SJSA1 (cell line): ENCODE measurements at places on chromosomes 7 and 10. TPM values are rescaled to one million over a fixed set of nuclear protein-coding genes. Genes with fewer than 3 reads are reported as not detected.

CLRN3 gene
- total RNA-seq, result not detected in 2 replicates

- no peak for DNase-seq
Measured at GRCh38 chr7:108340856-108341411, 115.3 kb downstream of the NRCAM start.

PNLIP gene
- not detected in 2 replicates for total RNA-seq

ASB10 gene
- total RNA-seq, result not detected in 2 replicates

DNA sequence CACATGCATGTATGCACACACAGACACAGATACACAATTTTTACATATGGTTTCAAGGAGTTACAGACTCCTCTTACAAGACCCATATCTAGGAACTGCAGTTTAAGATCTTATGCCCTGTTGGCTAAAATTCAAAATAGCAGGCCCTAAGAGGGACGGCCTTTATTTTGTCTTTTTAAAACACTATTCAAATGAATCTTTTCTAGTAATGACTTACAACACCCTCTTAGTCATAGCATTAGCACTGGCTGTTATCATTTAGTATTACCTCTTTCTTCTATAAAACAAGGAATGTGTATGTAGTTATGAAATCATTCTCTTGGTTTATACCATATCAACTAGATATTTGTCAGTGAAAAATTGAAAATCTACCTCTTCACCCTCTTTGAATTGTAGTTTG, 15.3 kb downstream of the PAPSS2 start:
- no peak for DNase-seq

PTPRN2 gene
- 1.2 and 2.1 TPM in 2 replicates for total RNA-seq

DNA sequence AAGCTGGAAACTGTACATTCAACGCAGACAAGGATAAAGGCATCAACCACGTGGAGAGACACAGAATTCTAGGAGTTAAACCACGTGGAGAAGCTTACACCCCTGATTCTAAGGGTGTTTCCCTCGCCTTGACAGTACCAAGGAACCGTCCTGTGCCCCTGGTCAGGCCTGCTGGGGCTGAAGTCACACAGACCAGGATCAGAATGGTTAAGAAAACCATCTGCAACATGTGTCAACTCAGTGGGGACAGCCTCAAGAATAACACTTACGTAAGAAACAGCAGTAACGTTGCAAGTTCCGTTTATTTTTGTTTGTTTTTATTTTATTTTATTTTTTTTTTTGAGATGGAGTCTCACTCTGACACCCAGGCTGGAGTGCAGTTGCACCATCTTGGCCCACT, 55.6 kb downstream of the CHST15 start:
- DNase-seq, result no peak

DNA sequence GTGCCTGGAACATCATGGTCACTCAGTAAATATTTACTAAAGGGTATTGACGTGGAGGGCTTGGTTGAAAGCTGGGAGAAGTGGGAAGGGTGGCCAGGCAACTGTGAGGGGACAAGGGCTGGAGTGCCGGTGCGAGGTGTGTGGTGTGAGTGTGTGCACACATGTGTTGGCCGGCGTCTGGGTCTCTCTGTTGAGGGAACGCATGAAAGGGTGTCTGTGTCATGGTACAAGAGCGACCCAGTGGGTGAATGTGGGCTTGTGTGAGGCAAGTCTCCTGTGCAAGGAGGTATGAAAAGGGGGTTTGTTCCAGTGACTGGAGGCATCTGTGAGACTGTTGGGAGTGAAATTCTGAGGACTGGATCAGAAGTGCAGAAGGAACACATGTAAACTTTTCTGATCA, 29.4 kb upstream of the UCMA start:
- no peak for DNase-seq

- no peak for DNase-seq
Measured at GRCh38 chr7:85019778-85020177, 167.1 kb downstream of the SEMA3D start.

DNA sequence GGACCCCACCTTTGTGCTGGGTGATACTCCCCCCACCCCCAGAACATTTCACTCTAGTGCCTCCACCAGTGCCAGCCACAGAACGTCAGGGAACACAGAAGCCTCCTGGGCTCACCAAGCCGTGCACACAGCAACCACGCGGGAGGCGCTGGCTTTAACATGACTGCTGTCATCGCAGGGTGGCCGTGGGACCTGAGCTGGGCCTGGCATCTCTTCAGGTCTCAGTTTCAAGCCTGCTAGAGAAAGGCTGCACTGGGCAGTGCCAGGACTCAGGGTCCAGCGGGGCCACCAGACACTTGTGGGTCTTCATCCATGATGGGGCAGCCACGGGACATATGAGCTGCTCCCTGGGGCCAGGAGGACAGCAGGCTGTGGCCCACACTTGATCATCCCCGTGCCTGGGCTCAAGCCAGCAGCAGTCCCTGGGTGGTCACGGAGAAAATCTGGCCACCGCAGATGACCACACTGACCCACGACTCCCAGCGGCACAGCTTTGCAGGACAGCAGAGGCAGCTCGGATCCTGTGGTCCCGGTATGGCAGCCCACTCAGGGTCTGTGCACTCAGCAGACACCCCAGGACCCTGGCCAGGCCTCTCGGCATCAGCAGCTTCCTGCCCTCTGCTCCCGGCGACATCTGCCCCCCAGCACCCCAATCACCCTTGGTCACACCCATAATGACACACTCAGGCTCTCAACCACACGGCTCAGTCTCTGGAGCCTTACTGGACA, 44.2 kb downstream of the CAMK2B start:
- peak; percentile 39 for DNase-seq

DNA sequence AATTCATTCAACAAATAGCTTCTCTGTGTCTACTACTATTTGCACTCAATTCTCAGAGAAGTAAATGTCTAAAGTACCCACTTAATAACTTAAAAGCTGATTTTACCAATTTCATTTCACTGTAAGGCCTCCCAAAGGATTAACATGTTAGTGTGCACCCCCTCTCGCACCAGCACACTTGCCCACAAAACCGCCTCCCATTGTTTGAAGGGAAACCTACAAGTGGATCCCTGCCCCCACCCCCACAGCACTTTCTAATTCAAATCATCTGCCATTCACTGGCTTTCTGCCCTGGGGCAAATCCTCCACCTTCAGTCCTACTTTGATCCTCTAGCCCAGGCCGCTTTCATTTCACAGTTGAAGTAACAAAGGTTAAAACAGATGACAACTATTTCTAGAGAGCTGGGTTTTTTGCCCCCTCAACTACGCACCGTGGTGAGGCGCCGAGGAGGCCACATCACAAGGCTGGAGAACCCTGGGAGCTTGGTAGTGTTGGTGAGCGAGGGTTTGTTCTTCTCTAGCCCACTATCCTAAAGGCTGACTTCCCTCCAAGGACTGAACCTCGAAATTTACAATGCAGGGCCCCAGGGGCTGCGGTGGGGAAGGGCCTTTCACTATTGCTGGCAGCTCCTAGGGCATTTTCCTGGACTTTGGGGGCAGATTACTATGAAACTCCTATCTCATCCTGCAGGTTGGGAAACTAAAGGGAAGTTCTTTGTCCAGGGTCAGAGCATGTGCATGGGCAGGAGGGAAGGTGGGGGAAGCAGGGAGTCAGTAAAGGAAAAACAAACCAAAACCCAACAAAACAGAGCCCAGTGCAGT, 517.4 kb upstream of the ZMIZ1 start:
- DNase-seq, result peak; percentile 68

DNA sequence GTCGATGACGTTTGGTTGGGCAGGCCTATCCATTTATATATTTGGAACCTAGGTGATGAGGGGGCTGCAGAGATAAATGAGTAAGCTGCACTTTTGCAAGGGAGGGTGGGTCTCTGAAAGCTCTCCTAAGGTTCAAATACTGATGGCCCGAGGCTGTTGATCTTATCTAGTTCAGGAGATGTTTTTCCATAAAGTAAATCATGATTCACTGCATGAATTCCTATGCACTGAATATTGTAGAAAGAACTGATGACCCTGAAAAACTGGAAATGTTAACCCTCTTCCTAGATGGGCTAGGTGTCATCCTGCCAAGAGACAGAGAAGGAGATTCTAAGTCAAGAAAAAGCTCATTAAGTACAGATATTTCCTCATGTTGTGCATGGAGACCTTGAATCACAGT, 459.9 kb downstream of the PLXNA4 start:
- no peak for DNase-seq

DNA sequence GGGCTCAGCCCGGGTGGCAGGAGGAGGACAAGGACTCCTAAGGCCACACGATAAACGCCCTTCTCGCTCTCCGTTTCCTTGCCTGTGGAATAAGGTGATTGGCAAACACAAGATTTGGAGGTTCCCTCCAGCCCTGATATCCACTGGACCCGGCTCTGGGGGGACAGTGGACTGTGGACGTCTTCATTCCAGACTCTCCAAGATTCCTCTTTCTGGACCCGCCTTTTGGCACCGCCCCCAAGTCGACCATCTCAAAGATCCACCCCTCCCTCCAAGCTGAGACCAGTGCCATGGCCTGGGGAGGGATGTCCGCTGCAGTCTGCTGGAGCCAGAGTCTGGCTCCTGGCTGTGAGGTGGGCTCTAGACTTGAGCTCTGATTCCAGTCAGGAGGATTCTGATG, 23.6 kb downstream of the ZNF783 start:
- peak; percentile 14 for DNase-seq

ANKRD61 gene
- total RNA-seq, result 0.42 TPM in 1 of 2 replicates, not detected in the other

GRCh38 chr10:621513-621912, 68.0 kb downstream of the DIP2C start:
- no peak for DNase-seq

- DNase-seq, result no peak
Measured at GRCh38 chr7:79137942-79138341, 315.5 kb downstream of the MAGI2 start.

ADAM22 gene
- total RNA-seq, result 0.06 and 0.29 TPM in 2 replicates

DNA sequence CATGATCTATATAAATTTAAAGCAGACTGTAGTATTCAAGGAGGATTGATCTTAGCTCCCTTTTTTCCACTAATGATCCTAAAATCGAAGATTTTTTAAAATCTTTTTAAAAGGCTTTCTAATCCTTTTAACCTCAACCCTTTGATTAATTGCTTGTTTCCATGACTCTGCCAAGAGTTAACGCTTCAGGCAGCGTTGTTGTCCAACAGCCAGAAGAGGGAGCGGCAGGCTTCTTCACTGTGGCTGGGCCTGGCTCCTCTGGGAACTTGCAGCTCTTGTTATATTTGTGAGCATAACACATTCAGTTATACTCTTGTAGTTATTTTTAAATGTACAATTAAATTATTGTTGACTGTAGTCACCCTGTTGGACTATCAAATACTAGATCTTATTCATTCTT, 26.3 kb downstream of the CRCP start:
- DNase-seq, result peak; percentile 34

DNA sequence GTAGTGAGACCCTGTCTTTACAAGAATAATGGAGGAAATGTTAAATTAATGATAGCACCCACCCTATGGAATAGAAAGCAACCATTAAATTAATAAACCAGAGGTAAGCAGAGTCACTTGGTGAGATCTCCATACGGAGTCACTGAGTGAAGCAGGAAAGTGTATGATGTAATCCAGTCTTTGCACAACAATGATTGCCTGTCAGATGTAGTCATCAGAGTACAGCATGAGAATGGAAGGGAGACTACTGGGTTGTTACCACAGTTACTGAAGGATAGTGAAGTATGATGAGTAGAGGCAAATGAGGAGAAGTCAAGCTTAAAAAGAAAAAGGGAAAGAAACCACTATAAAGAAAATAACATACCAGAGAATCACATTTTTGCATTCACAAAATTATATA, 371.9 kb upstream of the SHH start:
- DNase-seq, result no peak

- no peak for DNase-seq
Measured at GRCh38 chr10:97097084-97097433, 88.7 kb downstream of the SLIT1 start.

DNA sequence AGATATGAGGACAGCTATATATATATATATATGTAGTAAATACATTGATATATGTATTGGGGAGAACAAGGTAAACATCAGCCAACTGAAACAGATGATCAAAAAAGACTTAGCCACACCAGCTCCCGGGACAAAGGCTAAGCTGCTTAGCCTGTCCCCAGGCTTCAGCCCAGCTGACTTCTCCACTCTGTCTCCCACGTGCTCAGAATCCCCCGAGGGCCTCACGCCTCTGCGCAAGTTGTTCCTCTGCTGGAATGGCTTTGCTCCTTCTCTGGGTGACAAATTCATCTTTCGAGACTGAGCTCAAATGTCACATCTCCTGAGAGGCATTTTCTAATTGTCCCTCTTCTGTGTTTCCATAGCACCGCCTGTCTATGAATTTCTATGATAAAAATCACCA, 8.6 kb upstream of the INSIG1 start:
- DNase-seq, result no peak

GRCh38 chr7:149887311-149887710, 13.5 kb downstream of the ATP6V0E2 start:
- DNase-seq, result no peak

- no peak for DNase-seq
Measured at GRCh38 chr7:83732305-83732704, 83.4 kb upstream of the SEMA3E start.

DNA sequence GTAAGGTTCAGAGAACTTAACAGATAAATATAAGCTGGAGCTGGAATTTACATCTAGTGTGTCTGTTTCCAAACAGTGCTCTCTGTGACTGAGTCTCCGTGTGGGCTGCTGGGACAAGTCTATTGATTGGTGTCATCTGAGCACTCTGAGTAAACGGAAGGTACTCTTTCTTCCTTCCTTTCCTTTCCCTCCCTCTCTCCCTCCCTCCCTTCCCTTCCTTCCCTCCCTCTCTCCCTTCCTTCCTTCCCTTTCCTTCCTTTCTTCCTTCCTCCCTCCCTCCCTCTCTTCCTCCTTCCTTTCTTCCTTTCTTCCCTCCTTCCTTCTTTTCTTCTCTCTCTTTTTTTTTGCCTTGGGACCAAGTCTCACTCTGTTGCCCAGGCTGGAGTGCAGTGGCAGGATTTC, 61.8 kb downstream of the ANKRD61 start:
- no peak for DNase-seq

- DNase-seq, result no peak
Measured at GRCh38 chr7:16212610-16213009, 208.7 kb downstream of the CRPPA start.

HABP2 gene
- not detected in 2 replicates for total RNA-seq

GRCh38 chr7:110446658-110447057, 644.3 kb upstream of the LRRN3 start:
- no peak for DNase-seq

GRCh38 chr10:82498976-82499375, 624.0 kb downstream of the NRG3 start:
- DNase-seq, result no peak

GRCh38 chr10:107342711-107343110, 178.2 kb upstream of the SORCS1 start:
- no peak for DNase-seq

GRCh38 chr10:74900297-74900696, 73.9 kb downstream of the KAT6B start:
- no peak for DNase-seq
